Right ventricle myocardium superior (tissue), 1 donor: ENCODE measurements at places on chromosomes 2 and 18. TPM values are rescaled to one million over a fixed set of nuclear protein-coding genes. Genes with fewer than 3 reads are reported as not detected.

CERS6 gene
- 66.7 TPM for total RNA-seq

ALPP gene
- total RNA-seq: not detected

ZBTB14 gene
- total RNA-seq: 7.8 TPM

ABCG8 gene
- 0.11 TPM for total RNA-seq

PNO1 gene
- total RNA-seq: 6.7 TPM

GREB1L gene
- total RNA-seq: 8.0 TPM
